ENCODE measurements at places on chromosomes 13 and 19. TPM values are rescaled to one million over a fixed set of nuclear protein-coding genes. Genes with fewer than 3 reads are reported as not detected.

DNA sequence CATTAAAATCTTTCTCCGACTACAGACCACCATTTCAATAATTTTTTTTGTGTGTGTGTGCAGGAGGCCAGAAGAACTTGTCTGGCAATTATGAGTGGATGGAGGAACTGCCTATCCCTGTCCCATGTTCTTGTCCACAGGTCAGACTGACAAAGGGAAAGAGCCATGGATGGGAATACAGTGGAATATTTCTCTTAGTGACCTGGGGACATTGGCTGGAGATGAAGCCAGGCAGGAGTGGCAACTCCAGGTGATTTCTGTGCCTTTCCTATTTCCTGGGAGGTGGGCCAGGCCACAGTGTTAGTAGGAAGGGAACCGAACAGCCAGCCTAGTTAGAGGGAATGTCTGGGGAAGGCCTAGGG lies 3.7 kb downstream of the PSG9 start:
- H3K4me3 ChIP-seq, result no peak overlapping the region
- no peaks in the 10 kb centered on the region for H3K27me3 ChIP-seq
- H3K27ac ChIP-seq, result no peak overlapping the region
- DNase-seq, result no peak

GRCh38 chr13:35157143-35157755 lies 215.2 kb downstream of the NBEA start:
- no peaks in the 10 kb centered on the region for H3K36me3 ChIP-seq

Gene FXYD7
- 8.8 TPM for total RNA-seq

DNA sequence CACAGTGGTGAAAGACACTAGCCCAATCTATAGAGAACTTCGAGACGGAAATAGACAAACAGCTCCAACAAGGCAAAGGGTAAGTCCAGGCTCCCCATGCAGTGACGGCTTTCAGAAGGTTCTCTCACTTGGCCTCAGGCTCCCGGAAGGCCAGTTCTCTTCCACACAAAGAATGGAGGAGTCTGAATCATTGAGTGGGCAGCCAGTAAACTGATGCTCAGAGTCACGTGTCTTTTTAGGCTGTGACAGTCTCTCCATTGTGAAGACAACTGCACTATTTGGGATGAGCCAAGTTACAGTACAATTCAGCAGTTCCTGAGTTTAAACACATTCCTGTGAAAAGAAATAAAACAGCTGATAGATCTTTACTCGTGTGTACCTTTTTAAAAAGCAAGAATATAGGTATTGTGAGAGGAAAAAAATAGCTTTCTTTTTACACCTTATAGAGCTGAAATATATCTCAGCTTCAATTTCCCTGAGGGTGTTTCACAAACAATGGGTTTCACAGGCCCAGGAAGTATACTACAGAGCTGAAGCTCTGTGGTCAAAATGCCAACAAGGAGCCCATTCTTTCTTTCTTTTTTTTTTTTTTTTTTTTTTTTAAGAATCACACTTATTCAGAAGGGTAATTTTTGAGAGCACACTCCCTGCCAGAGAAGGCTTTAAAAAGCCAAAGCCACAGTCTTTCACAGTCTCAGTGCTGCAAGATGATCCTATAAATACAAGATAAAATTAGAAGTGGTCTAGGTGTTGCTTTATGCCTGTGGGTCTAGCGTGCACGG lies 135.1 kb downstream of the FREM2 start:
- H3K4me3 ChIP-seq, result no peak overlapping the region
- no peaks in the 10 kb centered on the region for H3K27me3 ChIP-seq
- no peaks in the 10 kb centered on the region for H3K36me3 ChIP-seq
- no peak overlapping the region for H3K27ac ChIP-seq
- no peak for DNase-seq

Gene ZGLP1
- total RNA-seq, result 1.4 TPM

All from activated CD4-positive, alpha-beta memory T cell treated with anti-CD3 and anti-CD28 coated beads, Interleukin-2, amount 10 ng/mL, durations not matched to agents 7 days and 5 days (primary cell).